Activated T-helper 1 cell treated with anti-CD3 and anti-CD28 coated beads, Interleukin-2, amount 50 U/mL, for 16 hours (primary cell): ENCODE measurements at places on chromosomes 3 and 15.

- no peak for DNase-seq
Measured at GRCh38 chr3:5035113-5035512, 55.9 kb downstream of the BHLHE40 start.

DNA sequence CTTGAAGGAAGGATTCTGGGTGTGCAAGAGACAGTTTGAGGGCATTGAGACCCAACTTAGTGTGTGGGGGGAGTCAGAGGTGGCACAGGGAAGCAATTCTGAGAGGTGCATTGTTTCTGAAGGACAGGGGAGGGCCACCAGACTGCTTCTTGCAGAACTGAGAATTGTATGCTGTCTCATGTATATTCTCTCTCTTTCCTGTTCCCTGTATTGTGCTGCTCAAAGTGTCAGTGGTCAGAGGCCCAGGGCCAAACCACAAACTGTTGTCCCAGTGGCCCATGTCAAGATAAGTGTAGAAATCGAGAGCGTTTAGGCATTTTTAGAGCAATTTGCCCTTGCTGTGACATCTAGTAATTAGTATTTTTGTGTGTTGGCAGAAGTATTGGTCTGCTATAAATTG lies 567.1 kb downstream of the EDEM1 start:
- DNase-seq = no peak

GRCh38 chr3:5277612-5278236 lies 90.2 kb downstream of the EDEM1 start:
- no peak for DNase-seq

GRCh38 chr3:128285967-128286321 lies 132.7 kb downstream of the EEFSEC start:
- no peak for DNase-seq

- no peak for DNase-seq
Measured at GRCh38 chr3:152126260-152126659, 142.5 kb upstream of the MBNL1 start.
